ENCODE measurements at places on chromosomes 16 and 17.

GRCh38 chr17:79077587-79077986 is 3.0 kb downstream of the ENGASE start:
- DNase-seq: no peak

GRCh38 chr17:75301049-75301448 is 11.8 kb upstream of the SLC25A19 start:
- DNase-seq: no peak

DNA sequence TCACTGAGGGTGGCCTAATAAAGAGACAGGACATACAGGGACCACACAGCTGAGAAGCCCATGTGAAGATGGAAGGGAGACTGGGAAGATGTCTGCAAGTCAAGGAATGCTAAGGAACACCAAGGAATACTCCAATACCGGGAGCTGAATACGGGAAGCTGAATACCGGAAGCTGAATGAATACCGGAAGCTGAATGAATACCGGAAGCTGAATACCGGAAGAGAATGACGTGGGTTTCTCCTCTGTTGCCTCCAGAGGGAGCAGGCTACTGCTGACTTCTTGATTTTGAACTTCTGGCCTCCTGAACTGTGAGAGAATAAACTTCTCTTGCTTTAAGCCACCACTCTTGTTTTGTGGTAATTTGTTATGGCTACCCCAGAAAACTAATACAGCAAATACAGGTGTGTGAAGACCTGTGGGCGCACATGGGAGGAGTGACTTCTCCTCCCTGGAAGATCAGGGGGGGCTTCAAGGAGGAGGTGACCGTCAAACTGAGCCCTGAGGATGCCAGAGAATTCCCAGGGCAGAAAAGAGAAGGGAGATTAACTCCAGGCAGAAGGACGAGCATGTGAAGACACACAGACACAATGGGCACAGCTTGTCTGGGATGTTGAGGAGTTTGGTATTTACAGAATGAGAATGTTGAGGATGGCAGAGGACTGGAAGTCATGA is 259.9 kb downstream of the IRF8 start:
- no peak for DNase-seq

DNA sequence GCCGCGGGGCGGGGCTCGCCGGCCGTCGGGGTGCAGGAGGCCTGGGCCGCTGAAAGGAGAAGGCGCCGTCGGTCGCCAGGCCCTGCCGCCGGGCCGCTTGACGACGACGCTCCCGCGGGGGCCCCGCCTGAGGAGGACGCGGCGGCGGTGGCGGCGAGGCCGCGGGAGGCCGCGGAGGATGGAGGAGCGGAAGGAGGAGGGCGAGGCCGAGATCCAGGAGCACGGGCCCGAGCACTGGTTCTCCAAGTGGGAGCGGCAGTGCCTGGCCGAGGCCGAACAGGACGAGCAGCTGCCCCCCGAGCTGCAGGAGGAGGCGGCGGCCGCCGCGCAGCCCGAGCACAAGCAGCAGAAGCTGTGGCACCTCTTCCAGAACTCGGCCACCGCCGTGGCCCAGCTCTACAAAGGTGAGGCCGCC is 430 bp downstream of the HAPSTR1 start:
- no peak for DNase-seq

- no peak for DNase-seq
Measured at GRCh38 chr16:4747906-4748681, 13.8 kb downstream of the DNAAF8 start.

DNA sequence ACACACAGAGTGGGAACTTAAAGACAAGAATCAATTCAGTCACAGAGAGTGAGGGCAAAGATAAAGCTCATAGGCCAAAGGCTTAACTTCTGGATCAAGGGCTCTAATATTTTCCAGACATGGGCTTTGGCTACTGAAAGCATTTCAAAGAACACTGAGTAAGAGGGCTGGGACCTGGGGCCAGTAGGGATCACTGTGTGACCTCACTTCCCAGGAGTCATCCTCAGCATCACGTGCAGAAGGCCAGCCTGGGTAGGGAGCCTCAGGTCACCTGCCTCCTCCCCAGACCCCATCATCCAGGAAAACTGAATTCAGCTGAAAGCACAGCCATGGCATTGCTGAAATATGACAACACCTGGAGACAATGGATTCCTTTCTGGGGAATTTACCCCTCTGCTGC is 163.5 kb downstream of the RAB11FIP4 start:
- no peak for DNase-seq

GRCh38 chr17:77212833-77213777 is 72.3 kb downstream of the SEC14L1 start:
- DNase-seq: no peak

DNA sequence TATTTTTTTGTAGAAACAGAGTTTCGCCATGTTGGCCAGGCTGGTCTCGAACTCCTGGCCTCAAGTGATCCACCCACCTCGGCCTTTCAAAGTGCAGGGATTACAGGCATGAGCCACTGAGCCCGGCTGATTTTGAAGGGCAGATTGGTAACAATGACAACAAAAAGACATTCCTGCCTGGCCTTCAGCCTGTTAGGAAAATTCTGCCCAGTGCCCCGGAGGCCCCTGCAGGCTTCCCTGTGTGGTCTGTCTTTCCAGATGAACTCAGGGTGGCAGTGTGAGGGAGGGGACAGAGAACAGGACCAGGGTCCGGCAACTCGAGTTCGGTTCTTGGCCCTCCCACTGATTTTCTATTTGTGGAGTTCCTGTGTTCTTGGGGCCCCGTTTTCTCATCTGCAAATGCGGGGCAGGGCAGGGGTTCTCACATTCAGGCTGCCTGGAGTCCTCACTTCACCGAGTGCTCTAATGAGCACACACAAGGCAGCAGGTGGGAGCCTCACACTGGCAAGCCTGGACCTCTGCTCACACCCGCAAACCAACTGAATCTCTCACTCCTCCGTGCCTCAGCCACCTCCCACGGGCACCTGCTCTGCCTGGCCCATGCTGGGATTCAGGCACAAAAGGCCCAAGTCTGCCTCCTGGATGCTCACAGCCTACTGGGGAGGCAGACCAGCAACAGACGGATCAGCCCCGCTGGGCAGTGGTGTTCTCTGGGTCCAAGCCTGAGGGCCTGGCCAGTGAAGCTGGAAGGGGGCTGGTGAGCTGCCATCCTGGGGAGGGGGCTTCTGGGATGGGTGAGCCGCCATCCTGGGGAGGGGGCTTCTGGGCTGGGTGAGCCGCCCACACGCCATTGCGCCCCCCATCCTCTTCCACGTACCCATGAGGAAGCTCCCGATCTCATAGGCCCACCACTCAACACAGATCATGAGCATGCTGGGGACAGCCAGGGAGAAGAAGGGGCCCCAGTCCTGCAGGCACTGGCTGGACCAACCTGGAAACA is 10.3 kb downstream of the SLC47A2 start:
- no peak for DNase-seq

GRCh38 chr16:5527817-5528216 is 430.2 kb upstream of the EEF2KMT start:
- no peak for DNase-seq

DNA sequence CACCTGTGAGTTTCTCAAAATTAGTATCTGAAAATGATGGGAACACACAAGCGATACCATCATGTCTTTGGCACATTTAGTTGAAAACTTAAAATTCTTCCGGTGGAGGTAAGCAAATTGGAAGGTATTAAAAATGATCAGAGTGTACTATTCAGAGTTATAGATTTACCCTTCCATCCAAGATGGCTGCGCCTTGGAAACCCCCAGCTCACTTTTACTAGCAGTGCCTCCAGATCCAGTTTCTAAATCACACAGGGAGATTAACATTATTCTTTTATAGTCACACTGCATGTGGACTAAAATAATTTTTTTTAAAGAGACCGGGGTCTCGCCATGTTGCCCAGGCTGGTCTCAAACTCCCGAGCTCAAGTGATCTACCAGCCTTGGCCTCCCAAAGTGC is 15.0 kb downstream of the PITPNC1 start:
- DNase-seq: no peak

- no peak for DNase-seq
Measured at GRCh38 chr17:14793237-14793636, 471.9 kb downstream of the PMP22 start.

DNA sequence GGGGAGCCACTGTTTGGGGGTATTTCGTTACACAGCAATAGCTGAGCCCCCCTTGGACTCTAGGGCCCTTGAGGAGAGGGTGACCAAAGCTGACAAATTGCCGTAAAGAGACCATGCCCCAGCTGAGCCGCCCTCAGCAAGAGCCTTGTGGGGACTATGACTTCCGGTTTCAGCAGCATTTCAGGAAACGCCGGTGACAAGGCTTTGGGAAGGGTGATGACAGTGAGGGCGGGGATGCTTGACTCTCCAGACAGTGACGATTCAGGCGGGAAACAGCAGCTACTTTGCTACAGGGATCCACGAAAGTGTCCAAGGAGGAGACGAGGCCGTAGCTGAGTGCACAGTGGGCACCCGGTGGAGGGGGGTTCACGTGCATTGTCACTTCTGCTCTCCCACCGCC is 360.8 kb downstream of the C16orf95 start:
- DNase-seq: no peak

DNA sequence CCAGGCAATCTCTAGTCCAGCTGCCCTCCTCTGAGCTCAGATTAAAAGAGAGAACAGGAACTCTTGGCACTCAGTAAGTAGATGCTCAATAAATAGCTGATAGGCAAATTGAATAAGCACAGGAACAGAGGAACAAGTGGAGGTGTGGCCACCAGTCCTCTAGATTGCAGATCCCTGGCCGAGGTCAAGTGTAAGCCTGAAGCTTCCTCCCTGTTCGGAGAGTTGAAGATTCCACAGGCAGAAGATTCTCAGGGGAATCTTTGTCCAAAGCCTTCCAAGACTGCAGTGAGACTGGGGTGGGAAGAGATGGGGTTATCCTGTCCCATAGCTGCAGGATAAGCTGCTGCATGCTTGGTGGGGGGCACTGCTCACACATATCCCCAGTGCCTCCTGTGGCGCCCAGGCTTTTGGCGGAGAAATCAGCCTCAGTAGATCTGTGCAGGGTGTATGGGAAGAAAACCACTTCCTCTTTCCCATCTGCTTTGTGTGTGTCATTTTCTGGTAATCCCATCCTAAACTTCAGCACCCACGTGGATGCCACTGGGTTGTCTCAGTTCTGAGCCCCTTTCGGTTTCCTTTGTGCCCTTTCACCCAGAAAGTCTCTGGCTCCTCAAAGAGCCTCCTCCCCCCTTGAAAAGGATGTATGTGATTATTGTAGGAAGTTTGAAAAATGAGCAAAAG is 12.1 kb downstream of the CD300A start:
- no peak for DNase-seq

GRCh38 chr17:9062399-9062902 is 41.1 kb downstream of the NTN1 start:
- no peak for DNase-seq

DNA sequence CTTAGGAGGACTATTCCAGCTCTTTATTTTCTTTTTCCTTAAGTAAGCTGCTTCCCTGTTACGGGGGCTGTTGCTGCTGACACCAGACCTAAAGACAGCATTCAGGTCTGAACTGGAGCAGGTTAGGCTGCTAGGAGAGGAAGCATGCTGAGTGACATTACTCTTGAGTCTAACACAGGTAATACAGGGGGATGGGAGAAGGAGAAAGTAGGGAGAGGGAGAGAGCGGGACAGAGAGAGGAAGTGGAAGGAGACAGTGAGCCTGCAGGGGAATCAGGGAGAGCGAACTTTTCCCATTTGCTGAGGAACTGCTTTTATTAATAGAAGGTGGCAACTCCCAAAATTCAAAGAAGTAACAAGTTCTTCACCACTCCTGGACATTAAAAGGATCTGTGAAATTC is 130.9 kb downstream of the PARN start:
- no peak for DNase-seq

- no peak for DNase-seq
Measured at GRCh38 chr17:76416899-76417298, 32.5 kb downstream of the SPHK1 start.

DNA sequence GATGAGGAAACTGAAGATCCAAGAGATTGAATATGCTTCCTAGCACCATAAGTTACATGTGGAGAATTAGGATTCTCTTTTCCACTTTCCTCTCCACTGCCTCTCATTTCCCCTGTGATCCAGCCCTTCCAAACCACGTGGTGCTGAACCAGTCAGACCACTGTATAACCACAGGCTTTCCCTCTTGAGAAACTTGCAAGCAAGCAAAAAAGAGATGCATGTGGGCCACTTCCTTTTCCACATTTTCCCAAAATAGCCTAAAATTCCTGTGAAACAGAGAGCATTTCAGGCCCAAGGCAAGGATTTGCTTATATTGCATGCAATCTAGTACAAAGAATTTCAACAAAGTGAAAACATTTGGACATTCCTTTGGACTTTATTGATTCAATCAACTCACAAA is 59.3 kb upstream of the KSR1 start:
- DNase-seq: no peak

GRCh38 chr16:84950906-84951305 is 60.4 kb downstream of the ZDHHC7 start:
- DNase-seq: peak; percentile 6

DNA sequence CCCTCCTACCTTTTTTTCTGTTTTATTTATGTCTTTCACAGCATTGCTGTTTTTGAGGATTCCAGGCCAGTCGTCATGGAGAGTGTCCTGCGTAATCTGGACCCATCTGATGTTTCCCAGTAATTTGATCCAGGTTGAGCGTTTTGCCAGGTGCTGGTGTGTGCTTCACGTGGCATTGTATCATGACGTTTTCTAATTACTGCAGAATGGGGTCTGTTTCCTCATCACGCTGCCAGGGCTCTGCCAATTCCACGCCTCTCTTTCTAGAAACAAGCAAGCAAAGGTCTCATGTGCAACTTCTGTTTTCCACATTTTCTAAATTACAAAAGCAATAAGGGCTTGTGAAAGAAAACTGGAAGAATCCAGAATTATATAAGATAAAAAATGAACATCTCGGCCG is 28.3 kb upstream of the BHLHA9 start:
- no peak for DNase-seq

DNA sequence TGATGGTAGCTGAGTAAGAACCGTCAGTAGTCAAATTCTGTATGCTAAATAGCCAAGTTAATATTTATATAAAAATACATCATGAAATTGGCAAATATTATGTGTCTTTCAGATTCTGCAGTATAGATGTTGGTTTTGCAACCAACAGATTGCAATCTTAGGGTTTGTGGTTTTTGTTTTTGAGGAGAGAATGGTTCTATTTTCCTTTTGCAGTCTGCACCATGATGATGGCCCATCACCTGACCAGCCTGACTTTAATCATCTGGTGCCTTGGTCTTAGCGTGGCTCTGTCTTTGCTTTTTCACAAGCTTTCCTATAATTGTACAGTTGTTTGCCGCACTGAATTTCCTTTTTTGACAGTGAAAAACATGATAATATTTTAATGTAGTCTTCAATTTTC is 50.7 kb downstream of the NUP93 start:
- no peak for DNase-seq

GRCh38 chr17:60573236-60574051 is 26.5 kb upstream of the PPM1D start:
- DNase-seq: no peak

- DNase-seq: no peak
Measured at GRCh38 chr16:85407-85782, 7.4 kb downstream of the MPG start.

GRCh38 chr16:79128706-79129105 is 471.8 kb downstream of the MAF start:
- DNase-seq: no peak

DNA sequence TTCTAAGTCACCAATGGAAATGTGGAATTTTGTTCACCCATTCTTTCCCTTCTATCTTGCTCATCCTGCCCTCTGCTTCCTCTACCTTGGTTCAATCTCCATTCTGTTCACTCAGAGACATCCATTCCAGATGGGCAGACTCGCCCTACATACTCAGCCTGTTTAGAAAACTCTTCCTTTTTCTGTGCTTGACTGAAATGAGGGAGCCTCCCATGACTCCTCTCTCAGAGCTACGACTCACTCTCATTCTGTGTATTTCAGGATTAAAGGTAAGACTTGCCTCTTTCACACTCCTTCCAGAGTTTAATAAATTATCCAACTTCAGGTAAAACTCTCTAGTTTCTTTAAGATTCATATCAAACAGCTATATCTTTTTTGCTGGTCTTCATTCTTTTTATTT is 182.8 kb downstream of the HS3ST3A1 start:
- no peak for DNase-seq
